ENCODE measurements at places on chromosomes 7 and 10.

DNA sequence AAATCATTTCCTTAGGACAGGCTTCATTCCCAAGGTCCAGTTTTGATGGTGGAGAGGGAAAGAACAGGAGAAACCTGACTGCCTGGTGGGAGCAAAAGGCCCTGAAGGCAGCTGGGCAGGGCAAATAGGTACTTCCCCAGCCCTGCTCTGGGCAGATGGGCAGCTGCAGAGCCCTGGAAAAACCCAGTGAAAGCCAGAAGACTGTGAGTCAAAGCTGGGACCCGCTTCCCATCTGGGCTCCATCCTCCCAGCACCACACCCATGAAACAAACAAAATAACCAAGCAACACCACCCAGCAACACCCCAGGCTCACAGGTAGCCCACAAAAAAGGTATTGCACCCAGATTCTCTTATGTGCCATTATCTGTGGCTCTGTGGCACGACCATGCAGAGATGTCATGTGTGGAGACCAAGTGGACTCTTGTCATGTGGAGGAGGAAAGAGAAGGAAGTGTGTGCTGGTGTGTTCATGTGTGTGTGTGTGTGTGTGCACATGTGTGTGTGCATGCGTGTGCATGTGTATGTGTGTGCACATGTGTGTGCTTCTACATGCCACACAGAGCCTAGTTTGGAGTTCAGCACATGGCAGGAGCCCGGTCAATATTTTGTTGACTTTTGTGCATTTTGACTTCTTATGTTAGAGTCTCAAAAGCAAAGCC, 9.8 kb downstream of the CLRN3 start:
- no peak for DNase-seq

DNA sequence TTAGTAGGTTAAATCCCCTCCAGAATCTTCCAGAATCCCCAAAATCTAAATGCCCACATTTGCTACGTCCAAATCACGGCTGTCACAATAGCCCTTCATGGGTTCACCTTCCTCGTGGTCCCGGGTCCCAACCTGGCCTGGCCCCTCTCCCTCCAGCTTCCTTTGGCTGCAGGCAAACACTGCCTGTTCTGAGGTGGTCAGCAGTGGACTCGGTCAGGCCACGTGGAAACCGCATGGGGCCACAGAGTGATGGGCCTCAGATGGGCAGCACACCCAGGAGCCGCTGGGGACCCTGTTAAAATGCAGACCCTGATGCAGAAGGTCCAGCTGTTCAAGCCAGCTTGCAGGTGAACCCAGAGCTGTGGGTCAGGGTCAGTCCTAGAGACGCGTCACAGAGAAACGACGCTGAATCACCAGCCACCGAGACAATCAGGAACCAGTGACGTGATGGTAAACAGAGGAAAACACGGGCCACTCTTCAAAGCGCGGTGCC, 588.6 kb downstream of the DNAJB6 start:
- no peak for DNase-seq

DNA sequence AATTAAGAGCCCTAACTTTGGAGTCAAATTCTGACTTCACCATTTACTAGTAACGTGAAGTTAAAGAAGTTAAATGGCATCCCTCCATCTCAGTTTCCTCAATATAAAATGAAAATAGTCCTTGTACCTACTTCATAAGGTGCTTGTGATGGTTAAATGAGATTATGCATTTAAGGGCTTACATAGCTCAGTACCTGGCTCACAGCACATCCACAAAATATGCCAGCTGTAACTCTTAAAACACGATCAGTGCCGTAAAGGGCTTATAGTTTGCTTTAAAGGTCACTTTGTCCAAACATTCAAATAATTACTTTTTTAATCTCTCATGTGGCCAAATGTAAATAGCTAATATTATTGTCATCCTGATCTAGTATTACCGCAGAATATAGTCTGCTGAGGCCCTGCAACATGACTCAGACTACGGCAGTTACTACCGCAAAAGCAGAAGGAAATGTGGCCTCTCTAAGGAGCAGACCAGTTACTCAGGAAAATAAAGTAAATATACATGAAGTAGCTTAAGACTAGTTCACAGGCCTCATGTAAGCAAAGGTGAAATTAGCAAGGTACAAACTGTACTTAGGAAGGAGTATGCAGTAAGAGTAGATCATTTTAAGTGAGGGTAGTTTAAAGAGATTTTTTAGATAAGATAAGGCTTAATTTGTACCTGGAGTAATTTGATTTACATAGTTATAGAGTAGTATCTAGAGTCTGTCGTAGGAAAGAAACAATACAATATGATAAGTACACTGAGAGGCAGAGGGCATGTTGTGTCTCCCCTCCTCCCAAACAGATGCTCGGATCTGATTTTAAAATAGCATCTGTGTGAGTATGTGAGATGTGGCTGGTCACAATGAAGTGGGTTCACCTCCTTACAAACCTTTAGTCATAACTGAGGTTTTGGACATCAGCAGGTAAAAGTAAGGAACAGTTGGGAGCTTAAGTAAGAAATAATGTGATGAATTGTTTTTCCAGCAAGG, 13.1 kb downstream of the CASP2 start:
- no peak for DNase-seq

DNA sequence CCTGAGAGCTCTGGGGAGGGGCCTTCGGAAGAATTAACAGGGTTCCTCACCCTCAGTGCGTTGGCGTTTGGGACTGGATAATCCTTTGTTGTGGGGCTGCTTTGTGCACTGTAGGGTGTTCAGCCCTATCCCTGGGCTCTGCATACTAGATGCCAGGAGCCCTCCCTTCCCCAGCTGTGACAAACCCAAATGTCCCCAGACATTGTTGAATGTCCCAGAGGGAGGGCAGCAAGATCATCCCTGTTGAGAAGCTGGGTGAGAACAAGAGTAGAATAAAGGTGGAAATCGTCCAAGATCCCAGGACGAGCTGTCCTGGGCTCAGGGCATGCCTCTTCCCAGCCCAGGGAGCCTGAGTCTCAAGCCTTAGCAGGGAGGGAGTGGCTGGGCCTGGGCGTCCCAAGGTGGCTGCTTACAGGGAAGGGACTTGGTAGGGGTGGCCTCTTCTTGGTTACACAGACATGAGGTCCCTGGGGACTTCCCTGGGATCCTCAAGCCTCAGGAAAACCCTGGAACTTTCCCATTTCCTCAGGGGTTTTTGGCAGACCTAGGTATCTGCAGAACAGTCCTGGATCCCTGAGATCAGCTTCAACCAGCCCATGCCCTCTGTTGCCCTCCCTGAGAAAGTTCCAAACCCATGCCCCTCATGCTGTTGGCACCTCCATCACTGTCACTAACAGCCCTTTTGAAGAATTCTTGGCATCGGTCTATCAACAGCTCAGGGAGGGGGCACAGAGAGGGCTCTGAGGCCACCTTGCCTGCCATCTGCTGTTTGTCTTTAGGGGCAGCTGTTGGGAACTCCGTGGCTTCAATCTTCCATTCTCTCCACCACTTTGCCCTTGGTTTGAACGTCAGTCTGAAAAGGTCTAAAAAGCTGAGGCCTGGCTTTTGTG, 53.7 kb downstream of the GOLGA7B start:
- DNase-seq, result peak; percentile 30

DNA sequence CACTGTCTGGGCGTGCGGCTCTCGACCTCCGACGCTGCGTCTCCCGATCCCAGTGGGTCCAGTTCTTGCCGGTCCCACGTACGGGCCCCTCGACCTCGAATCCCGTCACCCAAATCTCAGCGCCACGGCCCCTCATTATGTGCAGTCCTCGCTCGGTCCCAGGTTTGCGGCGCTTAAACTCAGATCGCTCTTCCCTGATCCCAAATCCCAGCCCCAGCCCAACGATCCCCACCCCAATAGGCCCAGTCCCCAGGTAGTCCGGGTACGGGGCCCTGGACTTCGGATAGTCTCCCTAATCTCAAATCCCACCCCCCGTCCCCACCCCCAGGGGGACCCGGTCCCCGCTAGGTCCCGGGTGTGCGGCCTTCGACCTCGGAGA, 666 bp downstream of the HNRNPF start:
- no peak for DNase-seq

DNA sequence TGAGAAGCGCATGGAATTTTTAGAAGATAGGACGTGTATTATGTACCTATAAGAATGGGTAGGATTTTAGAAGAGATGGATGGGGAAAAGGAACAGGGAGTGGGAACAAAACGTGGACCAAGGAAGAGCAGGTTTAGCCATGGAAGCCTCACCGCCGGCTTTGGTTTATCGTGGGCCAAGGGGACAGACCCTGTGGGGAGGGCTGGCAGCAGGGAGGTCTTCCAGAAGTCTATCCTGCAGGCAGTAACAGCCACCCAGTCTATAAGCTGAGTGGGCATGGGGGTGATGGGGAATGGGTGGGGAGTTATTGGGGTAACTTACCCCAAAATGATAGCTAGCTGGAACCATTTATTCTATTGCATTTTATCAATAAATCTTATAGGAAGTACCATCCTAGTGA, 44.9 kb downstream of the IKZF1 start:
- no peak for DNase-seq

- no peak for DNase-seq
Measured at GRCh38 chr10:75140246-75140645, 28.8 kb downstream of the SAMD8 start.

- no peak for DNase-seq
Measured at GRCh38 chr10:3527869-3528268, 257.1 kb downstream of the KLF6 start.

DNA sequence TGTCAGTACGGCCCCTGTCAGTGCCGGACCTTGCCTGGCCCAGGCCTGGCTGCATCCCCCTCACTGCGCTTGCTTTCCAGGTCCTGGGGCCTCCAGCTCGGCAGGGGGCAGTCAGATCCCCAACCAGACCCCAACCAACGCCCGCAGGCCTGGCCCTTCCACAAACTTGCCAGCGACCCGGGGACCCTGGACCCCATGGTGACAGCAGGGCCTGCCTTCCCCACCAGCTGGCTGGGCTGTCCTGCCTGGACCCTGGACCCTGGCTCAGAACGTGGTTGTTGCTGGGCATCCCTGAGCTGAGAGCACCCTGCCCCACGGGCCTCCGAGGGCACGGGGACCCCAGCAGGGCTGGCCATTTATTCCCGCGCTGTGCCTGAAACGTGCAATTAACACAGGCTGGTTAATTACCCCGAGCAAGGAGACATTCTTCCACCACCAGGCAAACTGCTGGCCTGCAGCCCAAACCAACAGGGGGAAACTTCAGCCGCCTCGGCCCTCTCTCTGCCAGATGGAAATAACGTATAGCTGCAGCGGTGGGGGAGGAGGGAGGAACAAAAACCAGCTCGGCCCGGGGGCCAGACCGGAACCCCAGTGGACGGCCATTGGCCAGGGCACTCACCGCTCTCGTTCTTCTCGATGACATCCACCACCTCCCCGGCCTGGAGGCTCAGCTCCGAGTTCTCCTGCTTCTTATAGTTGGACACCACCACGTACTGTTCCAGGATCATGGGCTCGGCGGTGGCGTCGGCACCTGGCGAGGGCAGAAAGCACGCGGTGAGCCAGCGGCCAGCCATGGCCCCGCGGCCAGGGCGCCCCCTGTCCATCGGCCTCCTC, 167.1 kb downstream of the NEURL1 start:
- DNase-seq, result no peak

- no peak for DNase-seq
Measured at GRCh38 chr7:112254156-112254555, 47.7 kb downstream of the ZNF277 start.

DNA sequence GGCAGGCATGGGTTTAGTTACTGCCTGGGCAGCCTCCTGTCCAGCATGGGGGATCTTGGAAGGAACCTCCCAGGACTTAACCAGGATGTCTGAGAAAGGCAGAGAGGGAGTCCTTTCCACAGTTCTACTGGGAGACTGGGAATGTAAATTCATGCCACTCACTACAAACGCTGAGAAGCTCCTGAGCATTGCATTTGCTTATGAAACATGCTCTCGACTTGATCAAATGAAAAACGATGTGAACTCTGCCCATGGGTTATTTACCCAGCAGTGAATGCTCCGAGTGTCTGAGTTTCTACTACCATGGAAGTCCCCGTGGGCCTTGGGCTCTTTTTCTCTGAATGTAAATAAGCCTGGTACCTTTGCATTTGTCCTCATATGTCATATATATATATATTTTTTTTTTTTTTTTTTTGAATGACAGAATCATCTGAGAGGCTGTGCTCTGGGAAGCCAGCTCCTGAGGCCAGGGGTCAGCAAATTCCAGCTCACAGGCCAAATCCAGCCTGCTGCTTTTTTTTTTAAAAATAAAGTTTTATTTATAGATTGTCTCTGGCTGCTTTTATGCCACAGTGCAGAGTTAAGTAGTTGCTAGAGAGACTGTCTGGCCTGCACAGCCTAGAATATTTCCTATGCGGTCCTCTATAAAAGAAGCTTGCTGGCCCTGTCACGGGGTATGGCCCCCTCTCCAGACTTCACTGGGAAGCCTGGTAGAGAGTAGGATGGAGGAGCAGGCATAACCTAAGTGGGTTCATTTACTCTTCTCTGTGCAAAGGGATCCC, 21.4 kb upstream of the RAPGEF5 start:
- no peak for DNase-seq

- no peak for DNase-seq
Measured at GRCh38 chr10:11993834-11994468, 48.7 kb downstream of the UPF2 start.

All from SJCRH30 (cell line).